ENCODE measurements at places on chromosomes 12 and 14. TPM values are rescaled to one million over a fixed set of nuclear protein-coding genes. Genes with fewer than 3 reads are reported as not detected.

- DNase-seq = no peak
Observed at GRCh38 chr12:18436170-18436569, 174.9 kb downstream of the PIK3C2G start.

- DNase-seq = peak; percentile 23
Observed at GRCh38 chr12:90652280-90652679, 302.7 kb downstream of the CCER1 start.

Gene DDX54
- total RNA-seq = 40.5 TPM

Gene KRT83
- total RNA-seq = not detected
